ENCODE measurements at places on chromosomes 5 and 9. TPM values are rescaled to one million over a fixed set of nuclear protein-coding genes. Genes with fewer than 3 reads are reported as not detected.

DNA sequence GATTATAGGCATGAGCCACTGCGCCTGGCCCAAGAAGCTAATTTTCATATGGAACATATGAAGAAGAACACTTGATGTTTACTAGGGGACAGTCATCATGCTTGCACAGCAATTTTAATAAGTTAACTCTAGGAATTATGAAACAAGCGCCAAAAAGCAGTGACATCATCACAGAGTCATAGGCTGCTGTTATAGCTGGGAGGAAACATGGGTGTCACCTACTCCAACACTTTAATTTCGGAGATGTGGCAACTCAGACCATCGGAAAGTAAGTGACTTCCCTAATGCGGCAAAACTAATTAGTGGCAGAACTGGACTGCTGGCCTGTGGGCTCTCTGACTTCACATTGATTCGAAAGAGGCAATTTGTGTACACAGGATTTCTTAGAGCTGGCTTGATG, 38.1 kb upstream of the EQTN start:
- no peak for DNase-seq

- no peak for DNase-seq
Measured at GRCh38 chr5:32259033-32259432, 53.7 kb downstream of the MTMR12 start.

DNA sequence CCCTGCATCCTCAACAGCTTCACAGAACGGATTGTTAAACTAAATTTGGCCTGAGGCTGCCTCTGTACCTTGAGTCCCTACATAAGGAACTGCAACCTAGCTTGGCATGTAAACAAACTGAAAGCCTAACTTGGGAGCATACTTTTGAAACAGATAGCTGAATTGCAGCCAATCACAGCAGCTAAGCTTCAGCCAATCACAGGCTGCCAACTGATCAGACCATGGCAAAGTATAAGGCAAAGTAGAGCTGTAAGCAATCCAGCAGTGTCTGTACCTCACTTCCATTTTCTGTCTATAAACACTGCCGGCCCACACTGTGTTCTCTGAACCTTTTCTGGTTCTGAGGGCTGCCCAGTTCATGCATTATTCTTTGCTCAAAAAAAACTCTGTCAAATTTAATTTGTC, 8.9 kb upstream of the ZNF483 start:
- no peak for DNase-seq

Gene SHISAL2B
- total RNA-seq: not detected

GRCh38 chr5:59348189-59348588, 545.3 kb downstream of the PDE4D start:
- DNase-seq: no peak
